ENCODE measurements at places on chromosomes 16 and 17. TPM values are rescaled to one million over a fixed set of nuclear protein-coding genes. Genes with fewer than 3 reads are reported as not detected.

The MT1M gene
- total RNA-seq = not detected

The CCDC102A gene
- total RNA-seq = 16.9 TPM

DNA sequence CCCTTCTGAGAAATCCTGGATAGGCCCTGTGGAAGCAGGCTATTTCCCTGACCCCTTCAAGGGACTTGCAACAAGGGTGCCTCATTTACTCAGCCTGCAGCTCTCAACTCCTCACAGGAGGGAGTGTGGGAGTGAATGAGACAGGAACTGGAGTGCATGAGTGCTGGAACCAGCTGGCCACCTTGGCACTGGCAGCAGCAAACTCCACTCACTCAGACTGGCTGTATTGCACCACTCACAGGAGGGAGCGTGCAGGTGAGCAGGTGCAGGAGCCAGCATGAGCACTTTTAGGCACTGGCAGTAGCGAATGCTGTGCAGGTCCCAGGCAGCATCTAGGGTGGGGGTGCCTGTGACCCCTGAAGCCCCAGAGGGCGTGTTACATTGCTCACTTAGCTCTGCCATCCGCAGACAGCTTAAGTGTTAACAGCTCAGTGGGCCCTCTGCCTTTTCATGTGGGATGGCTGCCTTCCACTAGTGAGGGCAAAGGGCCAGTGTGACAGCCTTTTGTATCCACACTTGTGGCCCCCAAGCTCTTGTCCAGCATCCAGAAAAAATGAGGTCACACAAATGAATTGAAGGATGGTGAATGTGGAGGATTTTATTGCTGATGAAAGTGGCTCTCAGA, 11.0 kb upstream of the ZNHIT3 start:
- no peak overlapping the region for H3K4me3 ChIP-seq
- H3K36me3 ChIP-seq = no peaks in the 10 kb centered on the region
- no peak overlapping the region for H3K27ac ChIP-seq
- H3K4me1 ChIP-seq = no peaks in the 10 kb centered on the region

GRCh38 chr17:14376666-14377065, 75.8 kb downstream of the HS3ST3B1 start:
- H3K27me3 ChIP-seq = peaks cover 21% of the 10 kb centered on the region
- H3K27ac ChIP-seq = no peak overlapping the region
- no peak for DNase-seq
- peaks cover 27% of the 10 kb centered on the region for H3K4me1 ChIP-seq

DNA sequence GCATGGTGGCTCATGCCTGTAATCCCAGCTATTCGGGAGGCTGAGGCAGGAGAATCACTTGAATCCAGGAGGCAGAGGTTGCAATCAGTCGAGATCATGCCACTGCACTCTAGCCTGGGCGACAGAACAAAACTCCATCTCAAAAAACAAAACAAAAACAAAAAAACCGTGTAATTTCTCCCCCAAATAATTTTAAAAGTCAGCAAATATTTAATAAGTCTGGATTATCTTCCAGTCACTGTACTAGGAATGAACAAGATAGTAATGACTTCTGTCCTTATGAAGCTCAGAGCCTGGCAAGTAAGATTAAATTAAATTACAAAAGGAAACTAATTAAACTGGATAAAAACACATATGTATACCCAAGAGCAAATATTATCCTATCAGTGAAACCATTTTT, 113.5 kb downstream of the DNAH3 start:
- H3K4me1 ChIP-seq = no peaks in the 10 kb centered on the region
- no peaks in the 10 kb centered on the region for H3K36me3 ChIP-seq
- no peak overlapping the region for H3K4me3 ChIP-seq
- no peak for DNase-seq
- H3K27ac ChIP-seq = no peak overlapping the region
- no peaks in the 10 kb centered on the region for H3K27me3 ChIP-seq

DNA sequence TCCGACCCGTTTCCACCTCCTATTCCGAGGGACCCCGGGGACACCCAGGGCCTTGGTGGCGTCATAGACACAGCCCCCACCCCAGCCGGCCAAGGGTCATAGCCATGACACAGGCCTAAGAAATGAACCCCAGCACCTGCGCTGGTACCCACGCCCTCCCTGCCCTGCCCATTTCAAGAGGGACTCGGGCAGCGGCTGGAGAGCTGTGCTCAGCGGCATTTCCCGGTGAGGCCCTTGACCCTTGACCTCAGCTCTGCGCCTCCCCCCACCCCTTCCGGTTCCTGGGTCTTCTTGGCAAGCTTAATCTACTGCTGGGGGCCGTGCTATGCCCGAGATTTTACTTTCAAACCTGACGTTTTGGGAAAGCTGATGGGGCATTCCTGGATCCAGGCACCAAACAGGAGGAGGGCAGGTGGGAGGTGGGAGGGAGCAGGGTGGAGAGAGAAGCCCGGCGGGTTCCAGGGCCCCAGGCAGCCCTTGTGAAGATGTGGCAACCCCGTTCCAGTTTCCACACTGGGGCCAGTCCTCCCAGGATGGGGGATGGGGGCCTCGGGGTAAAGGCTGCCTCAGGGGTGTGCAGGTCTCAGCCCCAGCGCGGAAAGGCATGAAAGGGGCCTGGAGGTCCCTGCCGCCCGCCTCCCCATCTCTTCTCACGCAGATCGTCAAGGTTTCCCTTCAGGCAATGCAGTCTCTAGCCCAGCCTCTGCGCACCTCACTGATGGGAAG, at the start of gene SLC22A31:
TSS of gene SLC22A31 (minus strand) at position 414 of the 726 bp plus-strand sequence. CDS start at position 378, 36 bp downstream.
- no peak for DNase-seq
- no peak within 1 kb of the TSS for H3K27ac ChIP-seq
- H3K36me3 ChIP-seq = peaks cover 1% of the 10 kb centered on the region
- H3K4me1 ChIP-seq = peaks cover 4% of the 10 kb centered on the region

All from progenitor cell of endocrine pancreas (in vitro differentiated cells).